ENCODE measurements at places on chromosomes 3 and 15.

GRCh38 chr3:8650583-8651416 lies 6.2 kb upstream of the SSUH2 start:
- DNase-seq = no peak

- DNase-seq = no peak
Measured at GRCh38 chr15:66939451-66940023, 125.9 kb upstream of the SMAD3 start.

GRCh38 chr15:80904998-80905397 lies 84.6 kb downstream of the MESD start:
- no peak for DNase-seq

- DNase-seq = no peak
Measured at GRCh38 chr3:179432451-179432850, 18.8 kb downstream of the GNB4 start.

GRCh38 chr3:169062501-169062900 lies 601.0 kb downstream of the MECOM start:
- no peak for DNase-seq

Data from H54 (cell line).